Stimulated activated effector memory CD8-positive, alpha-beta T cell treated with anti-CD3 and anti-CD28 coated beads, Interleukin-12 subunit alpha, Interleukin-12 subunit beta, amount 100 ng/mL, for 72 hours (primary cell): ENCODE measurements at places on chromosomes 7 and 10.

DNA sequence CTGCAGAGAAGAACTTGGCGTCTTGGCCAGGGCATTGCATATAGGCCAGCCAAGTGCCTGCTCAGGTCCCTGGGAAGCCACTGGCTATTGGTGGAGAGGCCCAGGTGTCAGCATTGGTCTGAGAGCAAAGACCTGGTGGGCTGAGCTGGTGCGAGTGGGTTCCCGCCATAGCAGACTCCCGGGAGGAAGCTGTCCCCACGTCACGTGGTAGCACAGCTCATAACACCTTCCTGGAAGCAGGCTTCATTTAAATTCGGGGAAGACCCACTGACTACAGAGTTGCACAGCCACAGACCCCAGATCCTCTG lies 130.5 kb downstream of the WDR37 start:
- DNase-seq: no peak

DNA sequence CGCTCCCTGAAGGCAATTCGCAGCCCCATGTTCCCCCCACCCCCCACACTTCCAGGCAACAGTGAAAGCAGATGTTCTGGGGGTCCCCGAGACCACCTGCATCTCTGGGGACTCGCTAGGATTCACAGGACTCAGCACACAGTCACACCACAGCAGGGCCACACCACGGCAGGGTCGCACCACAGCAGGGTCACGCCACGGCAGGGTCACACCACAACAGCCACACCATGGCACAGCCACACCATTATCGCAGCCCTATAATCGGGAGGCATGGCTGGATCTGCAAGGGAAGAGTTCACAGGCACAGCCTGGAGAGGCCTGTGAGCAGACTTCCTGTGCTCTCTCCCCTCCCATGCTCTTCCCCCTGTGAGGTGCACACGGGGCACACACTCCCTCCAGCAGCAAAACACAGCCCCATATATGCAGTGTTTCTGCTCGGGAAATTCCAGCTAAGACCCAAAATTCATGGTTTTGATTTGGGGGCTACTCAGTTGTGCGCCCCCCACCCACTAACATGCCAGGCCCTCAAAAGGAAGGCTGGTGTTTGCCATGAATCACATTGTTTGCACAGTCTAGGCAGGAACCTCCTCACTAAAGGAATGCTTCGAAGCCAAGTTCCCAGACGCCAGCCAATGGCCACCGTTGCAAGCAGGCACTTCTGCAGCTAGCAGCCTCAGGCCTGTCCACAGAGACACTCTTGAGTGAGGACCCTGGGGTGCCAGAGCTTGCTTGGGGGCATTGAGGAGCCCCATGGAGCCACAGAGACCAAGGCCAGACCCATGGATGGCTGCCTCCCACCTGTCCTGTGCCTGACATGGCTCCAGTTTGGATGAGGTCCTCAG lies 7.0 kb upstream of the DPYSL4 start:
- DNase-seq: no peak

GRCh38 chr10:46291817-46292572 lies 5.2 kb downstream of the ANTXRL start:
- DNase-seq: no peak

DNA sequence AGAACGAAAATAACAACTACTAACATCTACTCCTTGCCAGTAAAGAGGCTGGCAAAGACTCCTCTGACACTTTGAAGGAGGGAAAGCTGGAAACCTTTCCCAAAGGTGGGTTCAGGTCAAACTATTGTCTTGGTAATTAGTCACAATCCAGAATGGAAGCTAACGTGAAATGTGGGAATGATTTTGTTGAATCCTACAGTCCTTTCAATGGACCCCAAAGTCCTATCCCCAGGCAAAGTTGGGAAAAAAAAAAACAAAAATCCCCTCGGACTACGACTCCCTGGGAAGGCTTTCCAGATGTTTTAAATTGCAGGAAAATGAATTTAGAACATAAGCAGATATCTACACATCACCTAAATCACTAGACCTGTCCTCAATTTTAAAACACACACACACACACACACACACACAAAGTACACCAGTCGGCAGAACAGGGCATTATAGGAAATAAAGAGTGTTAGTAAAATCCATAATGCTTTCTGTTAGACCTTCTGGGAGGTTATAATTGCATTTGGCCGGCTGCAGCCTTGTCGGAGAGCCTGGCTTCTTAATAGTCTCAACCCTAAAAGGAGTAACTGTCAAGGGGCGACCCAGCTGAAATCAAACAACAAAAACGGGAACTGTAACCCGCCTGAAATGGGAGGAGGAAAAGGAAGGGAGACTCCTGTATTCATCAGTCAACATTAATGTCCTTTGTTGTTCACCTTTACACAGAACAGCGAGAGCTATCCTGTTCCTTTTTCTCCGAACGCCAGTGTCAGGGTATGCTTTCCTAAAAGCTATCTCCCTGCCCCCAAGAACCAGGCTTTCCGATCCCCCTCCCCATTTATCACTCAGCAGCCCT lies 1.5 kb downstream of the DOCK4 start:
- no peak for DNase-seq

- DNase-seq: peak; percentile 78
Observed at GRCh38 chr10:103564776-103565520, 71.4 kb downstream of the NEURL1 start.

- DNase-seq: no peak
Observed at GRCh38 chr10:121574519-121575166, 23.6 kb downstream of the FGFR2 start.

GRCh38 chr7:132028144-132028920 lies 471.9 kb upstream of the PODXL start:
- no peak for DNase-seq

DNA sequence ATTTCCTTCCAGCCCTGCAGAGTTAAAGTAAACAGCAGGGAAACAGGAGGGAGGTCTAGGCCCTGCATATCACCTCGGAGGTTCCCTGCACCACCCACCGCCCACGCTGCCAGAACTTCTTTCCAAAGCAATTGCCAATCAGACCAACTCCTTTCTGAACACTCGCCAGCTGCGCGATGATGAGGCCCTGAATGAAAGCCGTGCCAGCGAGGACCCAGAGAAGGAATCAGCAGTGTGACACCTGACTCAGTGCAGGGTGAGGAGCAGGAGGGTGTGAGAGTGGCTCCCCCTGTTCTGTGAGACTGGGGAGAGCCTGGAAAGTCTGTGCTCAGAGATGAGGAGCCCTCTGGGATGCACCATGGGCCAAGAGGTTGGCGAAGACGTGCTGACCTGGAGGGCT lies 3.3 kb upstream of the TCERG1L start:
- no peak for DNase-seq

DNA sequence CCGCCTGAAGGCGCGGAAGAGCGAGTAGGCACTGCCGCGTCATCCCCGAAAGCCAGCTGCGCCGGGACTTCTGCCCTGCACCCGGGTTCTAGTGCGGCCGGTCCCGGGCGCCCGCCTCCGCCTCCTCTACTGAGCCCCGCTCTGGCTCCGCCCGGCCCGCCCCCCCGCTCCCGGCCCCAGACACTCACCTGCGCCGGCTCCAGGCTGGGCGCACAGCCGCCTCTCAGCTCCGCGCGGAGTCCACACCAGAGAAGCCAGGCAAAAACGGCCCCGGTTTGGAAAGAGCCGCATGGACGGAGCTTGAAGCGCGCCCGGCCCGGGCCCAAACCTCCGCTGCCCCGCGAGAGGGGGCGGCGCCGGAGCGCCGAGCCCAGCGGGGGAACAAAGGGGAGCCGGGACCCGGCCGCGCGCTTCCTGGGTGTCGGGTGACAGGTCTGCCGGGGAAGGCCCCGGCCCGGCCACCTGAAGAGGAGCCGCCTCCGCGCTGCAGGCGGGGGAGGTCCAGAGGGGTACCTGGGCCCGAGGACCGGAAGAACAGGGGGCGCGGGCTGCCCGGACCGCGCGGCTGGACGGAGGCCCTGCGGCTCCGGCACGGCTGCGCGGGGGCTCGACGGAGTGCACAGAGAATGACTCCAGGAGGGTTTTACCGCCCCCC lies 168.2 kb downstream of the NRF1 start:
- peak; percentile 67 for DNase-seq

GRCh38 chr7:10643545-10643944 lies 330.1 kb upstream of the PHF14 start:
- DNase-seq: no peak

GRCh38 chr10:51377932-51378599 lies 303.8 kb downstream of the PRKG1 start:
- no peak for DNase-seq

- peak; percentile 52 for DNase-seq
Observed at GRCh38 chr10:120221873-120222485, 235.0 kb upstream of the PLPP4 start.

DNA sequence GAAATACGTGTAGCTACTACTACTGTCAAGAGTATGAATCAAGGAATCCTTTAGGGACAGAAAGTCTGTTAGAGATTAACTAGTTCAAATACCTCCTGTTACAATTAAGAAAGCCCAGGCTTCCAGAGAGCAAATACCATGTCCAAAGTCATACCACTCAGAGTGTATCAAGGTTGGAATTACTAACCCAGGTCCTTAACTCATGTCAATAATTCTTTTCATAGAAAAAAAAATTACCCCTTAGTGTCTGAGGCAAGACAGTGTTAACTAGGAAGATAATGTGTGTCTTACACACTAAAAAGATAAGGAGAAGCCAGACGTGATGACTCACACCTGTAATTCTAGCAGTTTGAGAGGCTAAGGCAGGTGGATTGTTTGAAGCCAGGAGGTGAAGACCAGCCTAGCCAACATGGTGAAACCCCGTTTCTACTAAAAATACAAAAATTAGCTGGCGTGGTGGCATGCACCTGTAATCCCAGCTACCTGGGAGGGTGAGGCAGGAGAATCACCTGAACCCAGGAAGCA lies 423.4 kb downstream of the SORCS1 start:
- no peak for DNase-seq

- DNase-seq: no peak
Observed at GRCh38 chr7:63040966-63041610, 957.6 kb upstream of the ZNF722 start.

- DNase-seq: no peak
Observed at GRCh38 chr10:28545967-28546644, 13.2 kb downstream of the WAC start.
